Sciatic nerve (tissue), 2 donors: ENCODE measurements at places on chromosomes 2 and 18.
A peak's percentile ranks its signal among the peaks of the same experiment; 100 is the strongest.

GRCh38 chr2:197556456-197556855 is 40.6 kb downstream of the MOB4 start:
- no peak for DNase-seq

- DNase-seq, result no peak
Observed at GRCh38 chr2:96898135-96898505, 28.2 kb upstream of the SEMA4C start.

DNA sequence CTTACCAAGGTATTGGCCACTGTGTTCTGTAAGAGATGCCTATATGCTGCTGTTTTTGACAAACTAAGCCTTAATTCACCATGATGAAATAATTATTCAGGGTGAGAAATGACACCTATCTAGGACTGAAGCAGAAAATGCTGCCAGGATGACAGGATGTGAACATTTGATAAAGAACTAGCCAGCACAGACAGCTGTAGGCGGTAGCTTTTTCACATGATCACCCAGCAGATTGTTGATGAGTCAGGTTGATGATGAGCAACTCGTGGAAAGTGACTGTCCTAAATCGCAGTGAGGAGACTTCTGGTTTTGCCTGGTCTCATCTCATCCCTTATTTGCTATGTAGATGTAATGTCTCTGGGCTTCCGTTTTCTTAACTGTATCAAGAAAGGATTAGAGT is 144.1 kb downstream of the PRPF40A start:
- no peak for DNase-seq

- DNase-seq, result no peak
Observed at GRCh38 chr2:232750135-232750671, 26.2 kb downstream of the KCNJ13 start.

DNA sequence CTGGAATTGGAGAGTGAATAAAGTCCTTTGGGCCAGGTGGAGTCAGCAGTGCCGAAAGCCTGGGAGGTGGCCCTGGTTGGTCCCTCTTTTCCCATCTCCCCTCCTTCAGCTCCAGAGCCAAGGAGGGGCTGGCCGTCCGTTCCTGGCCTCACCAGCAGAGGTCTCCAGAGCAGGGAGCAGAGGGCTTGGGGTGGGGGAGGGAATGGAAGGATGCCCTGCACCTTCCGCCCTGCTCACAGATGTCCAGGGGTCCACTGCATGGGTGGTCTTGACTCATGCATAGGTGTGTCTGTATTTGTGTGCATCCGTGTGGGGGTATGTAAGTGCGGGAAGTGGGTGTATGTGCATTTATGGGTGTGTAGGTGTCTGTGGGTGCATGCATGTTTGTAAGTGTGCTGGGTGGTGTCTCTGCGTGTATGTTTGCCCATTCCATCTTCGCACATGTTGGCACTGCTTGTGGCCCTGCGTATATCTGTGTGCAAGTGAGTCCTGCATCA is 201.8 kb downstream of the ZFP36L2 start:
- DNase-seq, result peak; percentile 89

DNA sequence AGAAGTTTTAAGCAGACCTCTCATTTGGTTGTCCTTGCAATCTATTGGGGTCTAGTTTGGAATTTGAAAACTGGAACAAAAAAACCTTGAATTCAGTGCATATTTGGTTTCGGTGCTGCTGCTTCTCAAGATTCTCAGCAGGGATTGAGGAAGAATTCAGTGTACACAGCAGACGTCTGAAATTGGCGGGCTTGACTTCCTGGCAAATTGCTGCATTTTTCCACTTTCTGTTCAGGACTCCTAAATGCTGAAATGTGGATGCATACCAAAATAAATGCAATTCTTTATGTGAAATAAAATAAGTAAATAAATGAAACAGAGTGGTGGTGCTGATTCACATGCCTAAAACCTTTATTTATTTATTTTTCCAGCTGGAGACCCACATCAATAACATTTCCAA is 332.4 kb upstream of the KYNU start:
- DNase-seq, result no peak
